ENCODE measurements at places on chromosomes 7 and 10.
A peak's percentile ranks its signal among the peaks of the same experiment; 100 is the strongest.

GRCh38 chr10:118963341-118963740 lies 66.2 kb upstream of the NANOS1 start:
- DNase-seq: peak; percentile 72

- no peak for DNase-seq
These were observed 709 bp downstream of the GPAM start for GRCh38 chr10:112182784-112183328.

DNA sequence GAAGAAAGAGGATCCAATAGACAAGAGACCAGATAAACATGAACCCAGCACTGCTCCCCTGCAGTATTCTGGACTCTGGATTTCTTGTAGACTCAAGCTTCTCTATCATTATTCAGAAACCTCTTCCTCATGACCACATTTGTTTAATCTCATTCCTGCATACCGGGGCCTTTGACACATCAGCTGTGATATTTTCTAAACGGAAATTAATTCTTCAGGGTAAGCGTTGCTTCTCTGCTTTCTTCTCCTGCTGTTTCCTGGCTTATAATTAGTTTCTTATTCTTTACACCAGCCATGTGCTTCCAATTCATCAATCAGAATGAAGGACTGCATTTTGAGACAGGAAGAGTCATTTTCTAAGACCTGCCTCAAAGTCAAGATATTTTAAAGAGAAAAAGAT lies 54.2 kb upstream of the TARP start:
- no peak for DNase-seq

GRCh38 chr7:116785843-116786242 lies 76.5 kb upstream of the CAPZA2 start:
- no peak for DNase-seq

- no peak for DNase-seq
These were observed 280.2 kb upstream of the HGF start for GRCh38 chr7:82049891-82050533.

DNA sequence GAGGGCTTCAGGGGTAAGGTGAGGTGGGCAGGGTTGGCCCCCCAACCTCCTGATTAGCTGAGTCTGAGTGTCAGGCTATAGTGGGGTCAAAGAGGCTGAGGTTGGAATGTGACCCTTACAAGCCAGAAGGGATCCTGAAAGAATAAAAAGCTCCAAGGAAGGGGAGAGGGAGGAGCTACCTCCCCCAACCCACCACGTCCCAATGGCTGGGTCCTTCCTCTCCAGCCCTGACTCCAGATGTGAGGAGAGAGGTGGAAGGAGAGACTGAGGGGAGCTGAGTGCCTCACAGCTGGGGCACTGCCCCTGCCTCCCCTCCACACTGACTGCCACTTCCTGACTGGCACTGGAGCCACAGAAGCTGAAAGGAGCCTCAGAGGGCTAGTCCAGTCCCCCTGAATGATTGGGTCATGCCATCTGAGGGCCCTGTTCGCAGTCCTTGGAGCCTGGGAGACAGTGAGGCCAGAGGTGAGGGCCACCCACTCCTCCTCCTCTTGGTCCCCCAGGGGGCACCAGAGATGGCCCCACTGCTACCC lies 20.6 kb downstream of the IMPDH1 start:
- no peak for DNase-seq

GRCh38 chr10:78903341-78903940 lies 165.3 kb upstream of the ZMIZ1 start:
- DNase-seq: peak; percentile 62

- no peak for DNase-seq
These were observed 53.1 kb downstream of the VPS41 start for GRCh38 chr7:38855867-38856266.

GRCh38 chr10:97534746-97535367 lies 36.1 kb downstream of the UBTD1 start:
- no peak for DNase-seq

DNA sequence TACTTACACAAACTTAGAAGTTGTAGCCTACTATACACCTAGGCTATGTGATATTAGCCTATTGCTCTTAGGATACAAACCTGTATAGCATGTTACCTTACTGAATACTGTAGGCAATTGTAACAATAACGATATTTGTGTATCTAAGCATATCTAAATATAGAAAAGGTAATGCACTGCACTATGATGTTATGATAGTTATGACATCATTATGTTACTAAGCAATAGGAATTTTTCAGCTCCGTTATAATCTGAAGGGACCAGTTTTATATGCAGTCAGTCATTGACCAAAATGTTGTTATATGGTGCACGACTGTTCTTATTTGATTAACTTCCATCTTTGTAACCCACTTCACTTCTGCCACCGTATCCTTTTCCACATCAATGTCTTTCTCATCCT lies 62.0 kb downstream of the CCSER2 start:
- no peak for DNase-seq

DNA sequence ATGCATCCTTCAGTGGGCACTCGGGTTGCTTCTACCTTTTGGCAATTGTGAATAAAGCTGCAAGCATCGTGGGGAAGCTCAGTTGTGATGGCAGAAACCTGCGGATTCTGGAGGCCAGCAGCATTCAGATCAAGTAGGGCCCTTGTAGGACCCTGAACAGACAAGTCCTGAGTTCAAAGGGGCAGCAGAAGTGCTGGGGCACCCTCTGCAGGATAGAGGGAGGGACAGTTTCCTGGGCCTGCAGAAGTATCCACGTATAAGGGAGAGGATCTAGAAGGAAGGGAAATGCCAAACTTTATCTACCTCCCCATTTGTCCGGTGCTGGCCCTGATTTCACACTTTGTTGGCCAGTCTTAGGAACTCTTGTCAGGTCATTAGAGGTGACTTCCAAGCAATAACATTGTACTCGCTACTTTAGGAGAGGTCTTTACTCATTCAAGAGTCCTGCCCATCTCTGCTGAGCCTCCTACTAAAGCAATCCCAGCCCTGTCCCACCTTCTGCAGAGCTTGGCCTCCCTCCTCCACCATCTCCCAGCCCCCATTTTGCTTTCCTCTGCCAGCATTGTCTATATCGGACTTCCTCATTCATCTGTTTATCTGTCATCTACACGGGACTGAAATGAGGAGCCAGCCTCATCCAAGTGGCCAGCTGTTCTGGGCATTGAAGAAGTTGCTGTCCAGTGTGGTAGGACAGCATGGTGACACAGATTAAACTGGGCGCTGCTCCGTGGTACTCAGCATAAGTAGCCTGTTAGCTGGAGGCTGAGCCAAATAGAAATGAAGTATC lies 26.6 kb upstream of the R3HCC1L start:
- no peak for DNase-seq

DNA sequence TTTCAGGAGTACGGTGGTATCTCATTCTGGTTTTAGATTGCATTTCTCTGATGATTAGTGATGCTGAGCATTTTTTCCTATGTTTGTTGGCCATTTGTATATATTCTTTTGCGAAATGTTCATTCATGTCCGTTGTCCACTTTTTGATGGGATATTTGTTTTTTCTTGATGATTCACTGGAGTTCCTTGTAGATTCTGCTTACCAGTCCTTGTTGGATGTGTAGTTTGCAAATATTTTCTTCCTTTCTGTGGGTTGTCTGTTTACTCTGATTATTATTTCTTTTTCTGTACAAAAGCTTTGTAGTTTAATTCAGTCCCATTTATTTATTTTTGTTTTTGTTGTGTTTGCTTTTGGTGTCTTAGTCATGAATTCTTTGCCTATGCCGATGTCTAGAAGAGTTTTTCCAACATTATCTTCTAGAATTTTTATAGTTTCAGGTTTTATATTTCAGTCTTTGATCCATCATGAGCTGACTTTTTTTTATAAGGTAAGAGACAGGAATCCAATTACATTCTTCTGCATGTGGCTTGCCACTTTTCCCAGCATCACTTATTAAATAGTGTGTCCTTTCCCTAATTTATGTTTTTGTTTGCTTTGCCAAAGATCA lies 320.5 kb downstream of the MAGI2 start:
- no peak for DNase-seq

- DNase-seq: no peak
These were observed 118.9 kb downstream of the CFAP58 start for GRCh38 chr10:104472505-104472904.

DNA sequence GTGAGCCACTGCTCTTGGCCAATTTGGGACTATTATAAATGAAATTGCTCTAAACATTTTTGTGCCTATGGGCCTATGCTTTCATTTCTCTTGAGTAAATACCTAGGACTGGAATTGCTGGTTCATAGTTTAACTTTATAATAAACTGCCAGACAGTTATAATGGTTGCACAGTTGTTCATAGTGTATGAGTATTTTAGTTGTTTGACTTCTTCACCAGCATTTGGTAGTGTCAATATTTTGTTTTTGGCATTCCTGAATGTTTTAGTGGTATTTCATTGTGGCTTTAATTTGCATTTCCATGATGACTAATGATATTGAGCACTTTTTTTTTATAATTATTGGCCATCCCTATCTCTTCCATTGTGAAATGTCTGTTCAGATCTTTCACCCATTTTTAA lies 29.5 kb downstream of the PLEKHA8 start:
- no peak for DNase-seq

DNA sequence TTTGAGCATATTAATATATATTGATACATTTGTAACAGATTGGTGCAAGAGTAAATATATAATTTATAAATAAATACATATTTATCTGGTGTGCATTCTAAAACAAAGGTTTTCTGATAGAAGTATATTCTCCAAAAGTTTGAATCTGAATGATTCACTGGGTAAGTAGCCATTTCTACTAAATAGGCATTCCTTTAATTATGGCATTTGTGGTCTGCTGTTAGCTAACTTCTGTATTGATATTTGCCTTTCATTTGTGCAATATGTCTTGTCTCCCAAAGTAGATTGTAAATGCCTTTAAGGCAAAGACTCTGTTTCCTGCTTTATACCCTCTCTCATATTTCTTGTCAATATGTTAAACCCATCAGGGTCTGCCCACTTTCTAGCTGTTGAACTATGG lies 11.1 kb upstream of the ARID5B start:
- DNase-seq: no peak

DNA sequence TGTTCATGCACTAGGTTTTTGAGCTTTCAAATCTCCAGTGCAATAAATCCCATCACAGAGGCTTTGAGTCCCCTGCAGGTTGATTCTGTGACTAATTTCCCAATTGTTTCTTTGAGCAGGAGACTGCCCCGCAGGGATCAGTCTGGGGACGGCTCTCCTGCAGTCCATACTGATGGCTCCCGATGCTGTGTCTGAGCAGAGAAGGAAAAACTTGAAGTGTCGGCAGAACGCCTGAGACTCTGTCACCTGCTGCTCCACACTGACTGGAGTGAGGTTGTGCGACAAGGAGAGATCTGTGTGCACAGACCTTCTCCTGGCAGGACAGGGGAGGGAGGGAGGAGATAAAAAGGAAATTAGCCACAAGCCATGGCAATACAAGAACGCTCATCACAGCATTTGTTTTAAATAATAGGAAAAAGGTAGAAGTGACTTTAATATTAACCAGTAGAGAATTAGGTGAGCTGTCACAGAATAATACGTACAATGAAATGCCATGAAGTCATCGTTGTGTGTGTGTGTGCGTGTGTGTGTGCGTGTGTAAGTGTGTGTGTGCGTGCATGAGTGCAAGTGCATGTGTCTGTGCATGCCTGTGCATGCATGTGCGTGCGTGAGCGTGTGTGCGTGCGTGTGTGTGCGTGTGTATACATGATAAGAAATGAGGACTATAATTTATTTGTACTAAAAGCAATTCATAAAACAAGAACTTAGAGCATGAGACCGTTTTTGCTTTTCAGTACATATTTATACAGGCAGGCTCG lies 38.2 kb downstream of the HTR5A start:
- DNase-seq: no peak

GRCh38 chr7:65937296-65937695 lies 44.7 kb downstream of the GUSB start:
- no peak for DNase-seq

DNA sequence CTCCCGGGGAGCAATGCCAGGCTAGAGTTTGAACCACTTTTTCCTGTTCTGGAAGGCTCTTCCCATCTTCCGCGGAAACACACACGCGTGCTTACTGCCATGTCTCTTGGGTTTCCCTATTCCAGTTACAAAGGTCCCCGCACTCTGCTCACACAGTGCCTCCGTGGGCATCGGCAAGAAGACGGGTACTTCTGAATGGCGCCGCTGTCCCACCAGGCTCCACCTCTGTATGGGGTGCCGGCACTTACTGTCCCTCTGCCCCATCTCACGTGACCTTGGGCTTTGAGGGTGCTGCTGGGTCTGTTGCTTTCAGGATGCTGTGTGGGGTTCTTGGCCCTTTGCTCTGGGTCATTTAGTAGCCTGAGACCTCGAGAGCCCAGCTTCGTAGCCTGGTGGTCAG lies 170.7 kb upstream of the SH2B2 start:
- no peak for DNase-seq

DNA sequence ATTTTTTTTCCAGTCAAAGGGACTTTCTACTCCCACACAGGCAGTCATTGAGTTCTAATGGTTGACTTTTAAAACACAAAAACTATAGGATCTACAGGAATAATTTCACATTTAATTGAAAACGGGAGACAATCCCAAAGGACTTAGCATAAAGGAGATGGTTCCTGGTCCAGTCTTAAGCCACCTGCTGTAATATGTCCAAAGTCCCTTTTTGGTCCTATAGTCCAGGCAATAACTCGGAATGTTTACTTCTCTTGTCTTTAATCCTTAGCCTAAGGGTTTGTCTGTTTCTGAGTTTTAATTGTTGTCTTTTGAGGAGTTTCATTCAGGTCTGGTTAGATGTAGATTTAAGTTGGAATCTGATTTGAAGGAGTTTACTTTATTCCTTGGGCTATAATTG lies 184.9 kb downstream of the BAMBI start:
- no peak for DNase-seq

GRCh38 chr7:20519645-20520044 lies 95.8 kb upstream of the ABCB5 start:
- DNase-seq: no peak

GRCh38 chr10:905503-905902 lies 26.0 kb downstream of the LARP4B start:
- DNase-seq: no peak

GRCh38 chr7:150744041-150744656 lies 6.9 kb downstream of the GIMAP5 start:
- no peak for DNase-seq

GRCh38 chr7:86955895-86956503 lies 103.5 kb downstream of the ELAPOR2 start:
- DNase-seq: no peak

DNA sequence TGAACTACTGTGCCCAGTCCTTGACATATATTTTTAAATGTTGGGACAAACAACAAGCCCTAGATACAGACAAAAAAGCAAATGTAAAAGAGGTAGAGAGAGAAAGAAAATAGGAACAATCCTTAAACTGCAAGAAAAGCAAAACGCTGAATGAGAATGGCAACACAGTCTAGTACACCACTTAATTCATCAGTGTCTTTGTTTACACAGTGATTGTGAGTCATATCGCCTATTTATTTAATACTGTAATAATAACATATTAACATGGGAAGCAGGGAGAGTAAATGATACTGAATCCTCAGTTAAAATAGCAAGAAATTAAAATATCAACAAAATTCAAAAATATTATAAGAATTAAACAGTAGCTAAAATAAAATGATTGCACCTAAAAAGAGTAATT lies 9.8 kb upstream of the LRRTM3 start:
- no peak for DNase-seq

GRCh38 chr7:3309140-3309539 lies 8.1 kb downstream of the SDK1 start:
- DNase-seq: no peak

- no peak for DNase-seq
These were observed 180.5 kb upstream of the CCDC6 start for GRCh38 chr10:60086862-60087261.

- no peak for DNase-seq
These were observed 127.7 kb downstream of the ELMO1 start for GRCh38 chr7:37320848-37321468.

GRCh38 chr7:138565451-138566114 lies 105.5 kb downstream of the TRIM24 start:
- DNase-seq: no peak
